WTC11 (cell line): ENCODE measurements at places on chromosomes 13 and 19. TPM values are rescaled to one million over a fixed set of nuclear protein-coding genes. Genes with fewer than 3 reads are reported as not detected.

DNA sequence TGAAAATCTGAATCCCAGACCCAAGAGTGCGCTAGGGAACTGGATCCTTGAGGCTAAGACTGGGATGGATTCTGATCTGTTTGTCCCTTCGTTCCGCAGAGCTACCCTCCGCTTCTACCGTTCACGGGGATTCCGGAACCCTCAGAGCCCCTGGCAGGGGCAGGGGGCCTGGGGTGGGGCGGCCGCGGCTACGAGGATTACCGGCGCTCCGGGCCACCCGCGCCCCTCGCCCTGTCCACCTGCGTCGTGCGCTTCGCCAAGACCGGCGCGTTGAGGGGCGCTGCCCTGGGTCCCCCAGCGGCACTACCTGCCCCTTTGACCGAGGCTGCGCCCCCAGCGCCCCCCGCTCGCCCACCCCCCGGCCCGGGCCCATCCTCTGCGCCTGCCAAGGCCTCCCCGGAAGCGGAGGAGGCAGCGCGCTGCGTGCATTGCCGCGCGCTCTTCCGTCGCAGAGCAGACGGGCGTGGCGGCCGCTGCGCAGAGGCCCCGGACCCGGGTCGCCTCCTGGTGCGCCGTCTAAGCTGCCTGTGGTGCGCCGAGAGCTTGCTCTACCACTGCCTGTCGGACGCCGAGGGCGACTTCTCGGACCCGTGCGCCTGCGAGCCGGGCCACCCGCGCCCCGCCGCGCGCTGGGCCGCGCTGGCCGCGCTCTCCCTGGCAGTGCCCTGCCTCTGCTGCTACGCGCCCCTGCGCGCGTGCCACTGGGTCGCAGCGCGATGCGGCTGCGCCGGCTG, 7.1 kb downstream of the SPRED3 start:
- DNase-seq = no peak

Gene ZNF160
- 53.8 to 54.6 TPM (median 54.5 TPM) in 3 replicates for total RNA-seq

GRCh38 chr13:44212633-44213396, 160.8 kb upstream of the SERP2 start:
- no peak for DNase-seq

- DNase-seq = no peak
These were observed 191.1 kb upstream of the GPR12 start for GRCh38 chr13:26951581-26952177.

- DNase-seq = no peak
These were observed 7.5 kb downstream of the PLAUR start for GRCh38 chr19:43662487-43662886.
